ENCODE measurements at places on chromosomes 13 and 19.
A peak's percentile ranks its signal among the peaks of the same experiment; 100 is the strongest.

DNA sequence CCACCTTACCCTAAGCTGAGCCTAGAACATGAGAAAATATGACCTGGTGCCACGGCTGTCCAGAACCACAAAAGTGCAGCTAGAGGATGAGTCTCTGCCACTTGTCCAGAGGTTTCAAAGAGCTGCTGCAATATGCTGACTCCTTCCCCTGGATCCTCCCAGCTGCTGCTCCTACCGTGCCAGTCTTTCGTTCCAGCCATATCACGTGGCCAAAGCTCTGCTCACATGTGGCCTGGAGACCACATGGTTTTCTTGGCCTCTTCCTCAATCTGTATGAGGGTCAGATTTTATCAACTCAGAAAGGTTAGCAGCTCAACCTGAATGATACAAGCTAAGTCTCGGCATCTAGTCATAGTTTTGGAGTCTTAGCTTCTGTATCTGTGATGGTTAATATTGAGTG, 3.2 kb upstream of the SACS start:
- DNase-seq: no peak

- DNase-seq: no peak
Measured at GRCh38 chr13:42189061-42189460, 82.9 kb upstream of the AKAP11 start.

- DNase-seq: no peak
Measured at GRCh38 chr13:39484506-39485313, 118.3 kb downstream of the LHFPL6 start.

DNA sequence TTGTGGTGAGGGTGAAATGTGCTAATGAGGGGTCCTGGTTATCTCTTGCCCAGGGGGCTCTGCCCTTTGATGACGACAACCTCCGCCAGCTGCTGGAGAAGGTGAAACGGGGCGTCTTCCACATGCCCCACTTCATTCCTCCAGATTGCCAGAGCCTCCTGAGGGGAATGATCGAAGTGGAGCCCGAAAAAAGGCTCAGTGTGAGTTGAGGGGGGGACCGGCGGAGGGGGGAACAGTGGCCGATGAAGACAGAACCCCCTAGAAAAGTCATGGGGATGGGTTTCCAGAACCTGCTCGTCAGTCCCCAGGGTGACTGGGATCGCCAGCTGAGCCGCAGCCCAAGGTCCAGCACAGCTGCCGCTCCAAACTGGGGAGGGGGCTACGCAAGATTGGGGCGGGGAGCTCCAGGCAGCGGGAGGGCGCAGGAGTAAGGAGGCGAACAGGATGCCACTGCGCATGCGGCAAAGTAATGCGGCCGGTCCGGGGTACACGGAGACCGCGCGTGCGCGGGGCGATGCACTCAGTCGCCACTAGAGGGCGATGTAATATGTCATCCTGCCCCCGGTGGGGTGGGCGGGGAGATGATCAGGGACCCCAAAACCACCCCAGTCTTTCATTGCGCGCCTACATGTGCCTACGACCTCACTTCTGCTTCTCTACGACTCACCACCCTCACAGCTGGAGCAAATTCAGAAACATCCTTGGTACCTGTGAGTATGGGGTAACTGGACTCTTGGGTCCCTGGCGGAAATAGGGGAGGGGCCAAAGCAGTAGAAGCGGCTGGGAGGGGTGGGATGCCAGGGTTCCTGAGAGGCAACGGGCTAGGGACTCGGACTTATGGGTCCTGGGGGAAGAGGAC, 17.9 kb downstream of the BRSK1 start:
- DNase-seq: peak; percentile 91

GRCh38 chr19:42468273-42468796, 25.6 kb upstream of the CXCL17 start:
- no peak for DNase-seq

DNA sequence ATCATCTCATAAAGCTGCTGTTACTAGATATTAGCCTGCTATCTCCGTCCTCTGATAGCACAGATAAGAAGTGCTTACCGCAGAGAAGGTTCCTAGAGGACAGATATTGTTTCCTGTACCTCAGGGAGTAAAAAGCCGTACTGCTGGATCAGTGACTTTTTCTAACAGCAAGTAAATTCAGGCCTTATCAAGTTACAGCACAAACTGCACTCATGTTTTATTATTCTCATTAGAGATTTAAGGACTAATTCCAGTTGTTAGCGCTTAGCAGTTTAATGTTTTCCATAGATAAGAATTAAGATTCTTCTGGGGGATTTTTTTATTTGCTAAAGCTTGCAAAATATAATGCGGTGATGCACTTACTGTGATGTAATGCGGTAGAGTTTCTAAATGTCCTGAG, 119.0 kb upstream of the OBI1 start:
- no peak for DNase-seq

DNA sequence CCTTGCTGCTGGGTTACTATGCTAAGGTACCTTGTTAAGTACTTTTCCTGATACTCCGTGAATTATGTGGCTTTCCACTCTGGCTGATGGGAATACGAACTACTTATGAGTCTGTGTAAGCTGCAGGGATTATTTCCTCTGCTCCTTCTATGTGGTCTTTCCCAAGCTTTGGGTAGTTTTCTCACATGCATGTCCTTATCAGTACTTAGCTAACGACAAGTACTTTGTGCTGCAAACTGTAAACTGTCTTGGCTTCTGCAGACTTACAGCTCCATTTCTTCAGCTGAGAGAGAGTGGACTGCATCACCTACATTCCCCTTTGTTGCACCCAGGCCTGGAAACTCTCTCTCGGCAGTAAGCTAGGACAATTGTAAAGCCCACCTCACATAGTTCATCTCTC, 76.6 kb downstream of the FGF9 start:
- DNase-seq: no peak

- DNase-seq: peak; percentile 61
Measured at GRCh38 chr19:3359015-3359918, 7.1 kb upstream of the NFIC start.

GRCh38 chr19:5141129-5141849, 172.4 kb downstream of the KDM4B start:
- DNase-seq: no peak

Data from activated CD4-positive, alpha-beta T cell treated with anti-CD3 and anti-CD28 coated beads for 1 hour (primary cell).